ENCODE measurements at places on chromosomes 12 and 14.
A peak's percentile ranks its signal among the peaks of the same experiment; 100 is the strongest.

GRCh38 chr14:54207476-54208462 is 189.0 kb upstream of the CDKN3 start:
- DNase-seq = no peak

DNA sequence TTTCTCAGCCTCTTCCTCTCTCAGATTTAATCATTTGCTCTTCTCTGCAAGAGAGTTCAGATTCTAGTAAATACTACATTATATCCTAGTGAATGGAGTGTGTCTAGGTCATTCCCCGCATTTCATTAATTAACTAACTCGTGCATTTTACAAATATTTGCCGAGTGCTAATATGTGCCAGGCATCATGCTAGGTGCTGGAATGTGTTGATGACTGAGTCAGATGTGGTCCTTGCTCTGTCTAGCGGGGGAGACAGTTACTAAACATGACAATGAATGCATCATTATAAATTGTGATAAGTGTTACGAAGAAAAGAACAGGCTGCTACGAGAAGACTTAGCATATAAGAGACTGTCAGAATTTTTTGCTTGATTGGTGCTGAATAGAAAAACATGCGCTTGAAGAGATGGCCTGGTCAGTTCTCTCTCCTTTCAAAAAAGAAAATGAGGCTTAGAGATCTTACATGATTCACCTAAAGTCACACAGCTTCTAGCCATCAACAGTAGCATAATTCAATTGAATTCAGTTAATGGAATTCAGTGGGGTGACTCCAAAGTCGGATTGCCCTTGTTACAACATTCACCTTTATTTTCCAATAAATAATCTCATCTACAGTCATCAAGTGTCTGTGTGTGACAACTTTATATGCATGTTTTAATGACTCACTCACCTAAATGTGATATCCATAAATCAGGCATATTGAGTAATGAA is 48.7 kb upstream of the MAX start:
- DNase-seq = no peak

DNA sequence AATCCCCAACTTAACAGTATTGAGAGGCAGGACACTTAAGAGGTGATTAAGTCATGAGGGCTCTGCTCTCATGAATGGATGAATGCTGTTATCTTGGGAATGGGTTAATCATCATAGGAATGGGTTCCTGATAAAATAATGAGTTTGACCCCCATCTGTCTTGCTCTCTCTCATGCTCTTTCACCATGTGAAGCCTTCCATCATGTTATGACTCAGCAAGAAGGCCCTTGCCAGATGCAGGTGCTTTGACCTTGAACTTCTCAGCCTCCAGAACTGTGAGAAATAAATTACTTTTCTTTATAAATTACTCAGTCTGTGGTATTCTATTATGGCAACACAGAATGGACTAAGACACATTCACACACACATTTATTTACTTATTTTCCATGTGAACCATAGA is 89.0 kb upstream of the PPM1H start:
- DNase-seq = no peak

- no peak for DNase-seq
Measured at GRCh38 chr12:115598871-115599811, 678.4 kb downstream of the MED13L start.

GRCh38 chr12:47318963-47319362 is 239.2 kb upstream of the AMIGO2 start:
- DNase-seq = no peak

DNA sequence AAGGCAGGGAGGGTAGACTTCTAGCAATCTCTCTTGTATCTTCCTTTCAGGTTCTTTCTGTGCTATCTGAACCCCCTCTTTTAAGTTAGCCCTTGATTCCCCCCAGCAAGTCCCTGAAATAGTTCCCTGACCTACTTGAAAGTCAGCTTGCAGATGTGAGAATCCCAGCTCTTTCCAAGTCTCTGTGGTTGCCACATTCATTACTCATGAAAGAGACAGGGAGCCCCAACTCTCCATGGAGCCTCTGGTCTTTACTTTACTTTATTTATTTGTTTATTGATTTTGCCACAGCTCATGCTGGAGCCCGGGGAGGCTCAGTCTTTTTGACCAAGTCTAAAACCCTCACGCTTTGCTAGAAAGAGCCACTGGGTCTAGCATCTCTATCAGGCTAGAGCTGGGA is 193.6 kb upstream of the FAR2 start:
- DNase-seq = no peak

DNA sequence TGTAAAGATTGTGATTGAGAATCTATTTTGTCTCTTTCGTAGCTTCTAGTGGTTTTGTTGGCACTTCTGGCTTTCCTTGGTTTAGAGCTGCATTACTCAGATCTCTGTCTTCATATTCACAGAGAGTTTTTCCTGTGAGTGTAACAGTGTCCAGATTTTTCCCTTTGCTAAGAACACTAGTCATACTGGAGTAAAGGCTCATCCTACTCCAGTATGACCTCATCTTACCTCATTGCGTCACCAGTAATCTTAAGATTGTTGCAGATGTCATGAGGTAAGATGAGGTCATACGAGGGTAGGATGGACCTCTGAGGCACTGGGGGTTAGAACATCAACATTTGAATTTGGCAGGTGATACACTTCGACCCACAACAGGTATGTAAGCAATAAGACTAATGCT is 461.2 kb downstream of the FLRT2 start:
- no peak for DNase-seq

DNA sequence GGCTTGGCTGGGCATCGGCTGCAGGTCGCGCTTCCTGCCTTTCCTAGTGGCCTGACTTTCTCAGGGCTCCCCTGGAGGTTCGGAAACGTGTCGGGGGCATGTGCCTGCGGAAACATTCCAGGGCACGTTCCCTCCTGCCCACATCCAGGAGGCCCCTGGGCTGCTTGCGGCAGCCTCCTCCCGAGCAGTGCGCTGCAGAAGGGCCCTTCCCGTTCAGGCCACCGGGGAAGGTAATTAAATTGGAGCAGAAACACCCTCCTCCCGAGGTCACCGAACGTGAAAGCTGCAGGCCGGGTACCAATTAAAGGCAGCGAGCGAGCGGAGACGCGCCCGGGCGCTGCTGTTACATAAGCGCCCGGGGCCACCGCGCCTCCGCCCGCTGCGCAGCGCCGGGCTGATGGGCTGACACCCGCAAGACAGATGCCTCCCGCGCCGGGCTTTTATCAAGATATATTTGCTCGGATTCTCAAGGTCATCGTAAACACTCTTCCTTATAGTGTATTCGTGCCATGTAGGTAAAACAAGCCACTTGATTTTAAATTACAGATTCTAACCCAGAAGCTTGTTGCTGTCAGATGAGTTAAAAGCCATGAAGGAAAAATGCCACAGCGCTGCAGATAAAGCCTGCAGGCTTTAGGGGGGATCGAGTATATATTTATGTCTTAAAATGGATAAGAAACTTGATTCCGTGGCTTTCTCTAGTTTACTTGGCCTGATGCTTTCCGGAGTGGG is 31.4 kb downstream of the SSPN start:
- peak; percentile 18 for DNase-seq

DNA sequence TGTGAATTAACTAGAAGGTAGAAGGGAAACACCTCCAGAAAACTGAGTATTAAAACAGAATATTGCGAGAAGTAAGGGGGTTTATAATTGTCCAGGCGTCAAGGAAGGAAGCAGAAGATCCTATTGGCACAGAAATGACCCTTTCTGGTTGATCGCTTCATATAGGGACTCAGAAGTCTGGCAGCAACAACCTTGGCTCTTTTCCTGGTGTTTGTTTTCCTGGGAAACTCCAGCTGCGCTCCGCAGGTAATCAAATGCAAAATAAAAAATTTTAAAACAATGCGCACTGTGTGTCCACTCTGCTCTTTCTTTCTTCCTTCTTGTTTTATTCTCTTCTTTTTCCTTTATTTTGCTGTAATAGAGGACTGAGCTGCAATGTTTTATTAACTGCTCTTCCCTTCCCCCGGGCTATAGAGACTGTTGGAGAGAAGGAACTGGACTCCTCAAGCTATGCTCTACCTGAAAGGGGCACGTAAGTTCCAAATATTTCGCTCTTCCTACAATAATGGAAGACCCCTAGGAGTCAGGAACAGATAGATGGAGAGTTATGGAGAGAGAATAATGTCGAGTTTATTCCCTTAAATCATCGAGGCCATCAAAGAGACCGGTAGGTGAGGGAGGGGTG is 737 bp downstream of the SPX start:
- no peak for DNase-seq

DNA sequence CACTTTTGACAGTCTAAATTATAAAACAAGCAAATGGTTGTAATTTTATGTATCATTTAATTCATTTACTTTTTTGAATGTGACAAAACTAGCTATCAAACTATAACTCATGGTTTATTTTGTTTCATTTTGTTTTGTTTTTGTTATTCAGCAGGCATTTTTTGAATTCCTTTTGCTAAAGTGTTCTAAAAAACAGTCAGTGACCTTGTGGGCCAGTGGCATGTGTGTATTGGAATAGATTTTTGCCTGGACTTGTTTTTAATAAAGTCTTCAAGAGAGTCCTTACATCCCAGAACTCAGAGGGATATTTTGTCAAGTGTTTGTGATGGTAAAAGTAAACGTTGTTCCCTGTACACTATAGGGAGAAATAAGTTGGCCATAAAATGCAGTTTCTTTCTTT is 369.7 kb upstream of the SYT1 start:
- DNase-seq = no peak

DNA sequence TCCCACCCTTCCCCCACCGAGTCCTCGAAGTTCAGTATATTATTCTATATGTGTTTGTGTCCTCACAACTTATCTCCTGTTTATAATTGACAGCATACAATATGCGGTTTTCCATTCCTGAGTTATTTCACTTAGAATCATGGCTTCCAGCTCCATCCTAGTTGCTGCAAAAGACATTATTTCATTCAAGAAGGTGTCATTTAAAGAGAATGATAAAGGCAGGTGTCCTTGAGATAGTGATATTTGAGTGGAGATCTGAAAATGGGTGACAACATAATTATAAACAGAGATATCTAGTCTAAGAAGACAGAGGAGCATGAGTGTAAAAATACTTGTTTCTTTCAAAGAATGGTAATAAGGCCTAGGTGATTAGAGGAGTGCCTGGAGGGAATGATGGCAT is 876.8 kb downstream of the SLC6A15 start:
- DNase-seq = no peak

DNA sequence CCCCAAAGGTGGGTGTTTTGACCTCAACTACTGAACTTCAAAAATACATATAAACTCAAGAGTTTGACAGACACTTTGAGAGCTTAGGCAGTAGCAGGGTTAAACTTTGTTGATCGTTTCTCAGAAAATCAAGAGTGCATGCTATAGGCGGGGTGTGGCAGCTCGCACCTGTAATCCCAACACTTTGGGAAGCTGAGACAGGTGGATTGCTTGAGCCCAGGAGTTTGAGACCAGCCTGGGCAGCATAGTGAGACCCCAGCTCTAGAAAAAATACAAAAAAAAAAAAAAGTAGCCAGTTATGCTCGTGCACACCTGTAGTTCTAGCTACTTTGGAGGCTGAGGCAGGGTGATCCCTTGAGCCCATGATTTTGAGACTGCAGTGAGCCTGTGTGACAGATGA is 12.3 kb downstream of the NANOG start:
- DNase-seq = no peak

- no peak for DNase-seq
Measured at GRCh38 chr12:53759261-53759660, 7.5 kb upstream of the CISTR start.

DNA sequence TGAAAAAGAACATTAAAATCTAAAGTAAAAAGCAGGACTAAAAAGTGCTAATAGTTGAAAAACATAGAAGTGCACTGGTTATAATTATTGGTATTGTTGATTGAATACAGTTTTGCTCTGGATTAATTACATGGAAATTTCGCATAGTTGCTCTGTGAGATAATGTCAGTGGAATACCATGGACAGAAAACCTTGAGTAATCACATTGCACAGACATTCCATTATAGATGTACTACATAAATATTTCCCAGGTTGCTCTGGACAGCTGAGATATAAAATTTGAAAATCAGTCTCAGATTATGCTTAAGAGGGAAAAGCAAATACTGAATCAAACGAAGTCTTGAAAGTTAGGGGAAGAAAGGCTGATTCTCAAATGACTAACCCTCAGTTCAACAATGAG is 439.3 kb upstream of the FLRT2 start:
- no peak for DNase-seq

- DNase-seq = no peak
Measured at GRCh38 chr12:68521848-68522502, 88.7 kb upstream of the RAP1B start.

DNA sequence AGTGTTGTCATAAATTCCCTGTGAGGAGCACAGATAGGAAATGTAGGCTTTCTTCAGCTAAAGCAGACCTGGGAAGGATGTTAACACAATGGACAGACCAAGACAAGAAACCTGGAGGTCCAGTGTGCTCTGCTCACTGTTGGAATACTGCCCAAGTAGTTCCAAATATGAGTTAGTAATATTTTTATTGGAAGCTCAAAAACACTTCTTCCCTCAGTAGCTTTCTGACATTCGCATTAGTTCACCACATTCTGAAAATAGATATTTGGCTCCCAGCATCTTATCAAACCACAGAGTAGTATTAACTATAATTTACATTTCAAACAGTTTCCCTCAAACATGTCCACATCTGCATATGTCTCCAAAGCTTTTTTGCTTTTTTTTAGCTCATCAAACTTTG is 74.8 kb upstream of the PYGL start:
- no peak for DNase-seq

GRCh38 chr12:122860854-122861586 is 25.8 kb downstream of the HIP1R start:
- DNase-seq = no peak

DNA sequence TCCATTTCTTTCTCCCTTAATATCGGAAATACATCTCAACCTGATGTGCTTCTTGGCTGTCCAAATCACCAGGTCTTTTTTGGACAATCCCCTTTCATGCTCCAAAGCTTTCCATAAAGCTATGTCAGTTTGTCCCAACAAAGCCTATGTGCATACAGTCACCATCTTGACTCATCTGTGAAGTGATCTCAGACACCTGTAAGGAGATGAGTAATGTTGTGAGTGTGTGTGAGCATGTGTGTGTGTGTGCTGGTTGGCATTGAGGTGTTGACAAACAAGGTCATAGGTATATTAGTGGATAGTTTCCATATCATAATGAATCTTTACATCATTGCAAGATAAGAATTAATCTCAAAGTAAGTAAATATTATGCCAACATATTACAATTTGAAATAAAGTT is 1243.3 kb upstream of the SEL1L start:
- DNase-seq = no peak

GRCh38 chr14:72332046-72332445 is 399.8 kb downstream of the RGS6 start:
- DNase-seq = no peak

- DNase-seq = no peak
Measured at GRCh38 chr12:62290846-62291245, 30.6 kb downstream of the USP15 start.

- no peak for DNase-seq
Measured at GRCh38 chr14:106605548-106606448, 1079.4 kb downstream of the TMEM121 start.

DNA sequence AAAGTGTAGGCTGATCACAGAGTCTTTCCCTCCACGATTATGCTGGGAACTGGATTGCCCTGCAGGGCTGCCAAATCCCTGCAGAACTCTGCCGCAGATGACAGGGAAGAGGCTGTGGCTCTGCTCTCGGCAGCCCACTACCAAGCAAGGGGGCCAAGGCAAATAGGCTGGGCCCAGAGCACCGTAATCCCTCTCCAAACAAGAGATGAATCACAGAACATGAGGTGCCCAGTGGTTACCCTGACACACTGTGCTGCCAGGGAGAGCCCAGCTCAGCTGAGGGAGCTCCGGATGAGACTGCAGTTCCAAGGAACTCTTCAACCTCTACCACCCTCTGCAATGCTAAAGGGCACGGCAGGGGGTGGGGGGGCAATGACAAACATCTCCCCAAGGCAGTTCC is 33.9 kb downstream of the STON2 start:
- DNase-seq = no peak
